A549 treated with DMSO at 1 μM for 4 hours (cell line): ENCODE measurements at places on chromosomes 11 and 22. TPM values are rescaled to one million over a fixed set of nuclear protein-coding genes. Genes with fewer than 3 reads are reported as not detected.

FADS1 gene
- total RNA-seq = 126 to 169 TPM (median 143 TPM) in 5 replicates

DLAT gene
- 26.7 to 32.3 TPM (median 31.4 TPM) in 5 replicates for total RNA-seq

UBQLNL gene
- 0.03 TPM in 2 of 5 replicates, not detected in the others for total RNA-seq

ST14 gene
- 0.06 to 0.25 TPM (median 0.09 TPM) in 5 replicates for total RNA-seq

MPZL3 gene
- 0.35 to 0.45 TPM (median 0.40 TPM) in 5 replicates for total RNA-seq

BIRC3 gene
- 28.3 to 40.2 TPM (median 32.7 TPM) in 5 replicates for total RNA-seq

PAX6 gene
- total RNA-seq = 1.1 to 2.0 TPM (median 1.6 TPM) in 5 replicates

CD3E gene
- not detected in 5 replicates for total RNA-seq

HPX gene
- total RNA-seq = 0.32 to 1.4 TPM (median 0.49 TPM) in 5 replicates

GPHA2 gene
- not detected in 5 replicates for total RNA-seq

PHLDA2 gene
- 108 to 163 TPM (median 129 TPM) in 5 replicates for total RNA-seq

PDE3B gene
- total RNA-seq = 2.2 to 3.2 TPM (median 2.5 TPM) in 5 replicates

TMEM126B gene
- total RNA-seq = 55.1 to 66.6 TPM (median 62.1 TPM) in 5 replicates

CCDC81 gene
- 0.31 to 0.71 TPM (median 0.35 TPM) in 4 of 5 replicates, not detected in the other for total RNA-seq

P4HA3 gene
- 31.8 to 51.3 TPM (median 39.9 TPM) in 5 replicates for total RNA-seq

SMIM35 gene
- not detected in 5 replicates for total RNA-seq

OR5T2 gene
- not detected in 5 replicates for total RNA-seq

IFITM10 gene
- 0.89 to 1.3 TPM (median 0.94 TPM) in 5 replicates for total RNA-seq

PRDM10 gene
- 1.6 to 2.6 TPM (median 2.2 TPM) in 5 replicates for total RNA-seq

APOA5 gene
- total RNA-seq = not detected in 5 replicates

GAL3ST1 gene
- 6.6 to 9.7 TPM (median 8.0 TPM) in 5 replicates for total RNA-seq
